ENCODE measurements at places on chromosomes 7 and 10.

- DNase-seq, result no peak
These were observed 942 bp upstream of the KIAA1217 start for GRCh38 chr10:24207781-24208611.

GRCh38 chr7:35556515-35557471 lies 138.1 kb downstream of the HERPUD2 start:
- DNase-seq, result no peak

DNA sequence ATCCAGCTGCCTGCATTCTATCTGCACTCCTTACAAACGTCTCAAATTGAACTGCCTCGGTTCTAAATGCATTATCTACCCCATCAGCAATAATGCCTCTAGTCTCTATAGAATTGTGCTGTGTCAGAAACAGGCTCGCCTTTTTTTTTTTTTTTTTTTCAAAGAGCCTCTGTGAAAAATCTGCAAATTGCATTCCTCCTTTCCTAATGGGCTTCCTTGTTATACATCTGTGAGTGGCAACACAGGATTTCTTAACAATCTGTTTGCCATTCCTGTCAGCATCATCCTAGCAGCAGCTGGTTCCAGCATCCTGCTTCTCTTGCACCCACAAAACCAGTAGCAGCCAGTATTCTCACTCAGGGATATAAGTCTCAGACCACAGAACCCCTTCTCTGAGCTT lies 413.5 kb upstream of the SEMA3D start:
- no peak for DNase-seq

GRCh38 chr10:72043016-72043834 lies 45.1 kb downstream of the SPOCK2 start:
- DNase-seq, result no peak

Data from COR-L47 (cell line).